Tibial nerve (tissue), 4 donors: ENCODE measurements at places on chromosomes 5 and 9.
A peak's percentile ranks its signal among the peaks of the same experiment; 100 is the strongest.

DNA sequence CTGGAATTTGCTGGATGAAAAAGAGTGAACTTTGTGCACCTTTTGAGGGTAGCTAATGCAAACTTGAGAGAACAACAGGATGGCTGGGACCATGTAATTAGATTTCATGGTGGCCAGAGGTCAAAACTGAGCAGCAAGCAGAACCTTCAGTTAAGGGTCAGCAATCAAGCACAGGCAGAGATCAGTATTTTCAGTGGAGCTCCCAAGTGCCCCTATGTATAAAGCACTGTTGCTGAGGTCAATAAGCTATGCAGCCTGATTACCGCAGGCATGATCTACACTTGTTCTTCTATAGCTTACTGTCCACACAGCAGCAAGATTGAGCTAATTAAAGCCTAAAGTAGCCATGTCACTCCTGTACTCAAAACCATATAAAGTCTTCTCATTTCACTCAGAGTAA is 62.1 kb upstream of the TMC1 start:
- no peaks in the 10 kb centered on the region for H3K36me3 ChIP-seq
- H3K27ac ChIP-seq = no peak overlapping the region
- no peaks in the 10 kb centered on the region for H3K4me1 ChIP-seq
- no peak overlapping the region for H3K4me3 ChIP-seq

DNA sequence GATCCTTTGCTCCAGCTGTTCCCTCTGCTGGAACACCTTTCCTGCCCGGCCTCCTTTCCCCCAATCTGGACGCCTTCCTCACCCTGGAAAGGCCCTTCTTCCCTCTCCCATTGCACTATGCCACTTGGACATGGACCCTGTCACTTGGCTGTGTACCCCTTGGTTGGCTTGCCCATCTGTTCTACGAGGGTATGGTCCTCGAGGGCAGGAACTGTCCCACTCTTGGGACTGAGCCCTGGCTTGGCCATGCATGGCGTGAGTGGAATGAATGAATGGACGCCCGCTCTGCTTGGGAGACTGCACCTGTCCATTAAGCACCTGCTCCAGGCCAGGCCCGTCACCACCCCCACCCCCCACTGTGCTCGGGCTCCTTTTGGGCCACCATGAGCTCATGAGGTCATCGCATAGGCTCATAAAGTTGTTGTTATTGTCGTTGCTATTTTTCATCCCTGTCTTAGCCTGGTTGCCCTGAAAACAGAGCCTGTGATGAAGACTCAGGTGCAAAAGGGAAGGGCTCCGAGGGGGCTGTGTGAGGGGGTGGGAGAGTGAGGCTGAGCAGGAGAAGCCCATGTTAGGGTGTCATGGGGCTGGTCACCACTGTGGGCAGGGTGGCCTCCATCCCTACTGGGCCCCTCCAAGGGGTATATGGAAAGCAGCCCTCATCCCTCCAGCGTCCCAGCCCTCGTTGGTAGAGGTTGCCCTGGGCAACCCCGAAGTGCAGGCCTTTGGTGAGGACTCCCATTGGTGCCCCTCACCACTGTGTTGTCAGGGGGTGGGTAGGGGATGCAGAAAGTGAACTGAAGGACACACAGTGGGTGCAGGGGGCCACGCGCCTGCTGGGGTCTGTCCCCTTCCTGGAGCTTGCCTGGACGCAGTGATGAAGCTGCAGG is 57.2 kb upstream of the IER5L start:
- no peak for DNase-seq
- H3K27ac ChIP-seq = no peak overlapping the region
- no peaks in the 10 kb centered on the region for H3K36me3 ChIP-seq
- H3K27me3 ChIP-seq = no peaks in the 10 kb centered on the region
- H3K4me3 ChIP-seq = no peak overlapping the region

GRCh38 chr5:142544071-142544753 is 141.7 kb downstream of the FGF1 start:
- H3K27ac ChIP-seq = no peak overlapping the region
- H3K36me3 ChIP-seq = no peaks in the 10 kb centered on the region
- H3K4me1 ChIP-seq = peaks cover 42% of the 10 kb centered on the region
- no peaks in the 10 kb centered on the region for H3K27me3 ChIP-seq
- no peak for DNase-seq

DNA sequence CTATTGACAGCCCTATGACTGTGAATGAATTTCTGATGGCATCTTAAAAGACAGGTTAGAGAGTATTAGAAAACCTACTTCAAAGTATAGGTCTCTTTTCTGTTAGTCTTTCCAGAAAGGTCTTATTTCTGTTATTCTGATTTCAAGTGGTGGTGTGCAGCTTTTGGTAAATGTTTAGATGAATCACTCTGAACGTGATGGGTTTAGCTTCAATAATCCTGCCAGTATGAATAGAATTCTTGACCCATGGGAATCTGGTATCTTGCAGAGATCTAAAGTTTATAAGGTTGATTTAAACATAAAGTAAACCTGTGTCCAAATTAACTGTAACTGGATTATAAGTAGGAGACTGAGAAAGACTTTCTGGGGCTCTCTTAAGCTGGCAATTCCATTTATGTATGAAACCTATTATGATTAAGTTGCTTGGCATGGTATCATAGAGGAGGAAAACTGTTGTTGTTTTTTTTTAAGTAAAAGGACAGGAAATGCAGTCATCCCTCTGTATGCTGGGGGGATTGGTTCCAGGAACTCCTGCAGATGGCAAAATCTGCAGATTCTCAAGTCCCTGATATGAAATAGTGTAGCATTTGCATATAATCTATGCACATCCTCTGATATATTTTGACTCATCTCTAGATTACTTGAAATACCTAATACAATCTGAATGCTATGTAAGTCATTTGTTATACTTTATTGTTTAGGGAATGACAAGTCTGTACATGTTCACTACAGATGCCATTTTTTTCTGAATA is 77.0 kb upstream of the ADAMTS19 start:
- H3K27ac ChIP-seq = no peak overlapping the region
- no peaks in the 10 kb centered on the region for H3K4me1 ChIP-seq
- H3K36me3 ChIP-seq = no peaks in the 10 kb centered on the region
- no peaks in the 10 kb centered on the region for H3K27me3 ChIP-seq
- no peak overlapping the region for H3K4me3 ChIP-seq
- no peak for DNase-seq

- H3K36me3 ChIP-seq = no peaks in the 10 kb centered on the region
- no peak for DNase-seq
- no peaks in the 10 kb centered on the region for H3K27me3 ChIP-seq
- peak overlapping the region; percentile 51 for H3K27ac ChIP-seq
- peaks cover 51% of the 10 kb centered on the region for H3K4me1 ChIP-seq
- H3K4me3 ChIP-seq = no peak overlapping the region
Measured at GRCh38 chr9:126366366-126367011, 39.9 kb downstream of the MVB12B start.

GRCh38 chr9:36738318-36738976 is 165.8 kb downstream of the MELK start:
- H3K4me1 ChIP-seq = peaks cover 7% of the 10 kb centered on the region
- H3K36me3 ChIP-seq = no peaks in the 10 kb centered on the region
- no peak for DNase-seq
- H3K27me3 ChIP-seq = peaks cover 38% of the 10 kb centered on the region
- no peak overlapping the region for H3K4me3 ChIP-seq
- no peak overlapping the region for H3K27ac ChIP-seq

- no peaks in the 10 kb centered on the region for H3K27me3 ChIP-seq
- H3K27ac ChIP-seq = no peak overlapping the region
- H3K36me3 ChIP-seq = no peaks in the 10 kb centered on the region
- no peak for DNase-seq
- H3K4me3 ChIP-seq = no peak overlapping the region
Measured at GRCh38 chr5:82595113-82595512, 317.0 kb upstream of the RPS23 start.

- DNase-seq = no peak
- no peaks in the 10 kb centered on the region for H3K36me3 ChIP-seq
- H3K27me3 ChIP-seq = no peaks in the 10 kb centered on the region
- no peaks in the 10 kb centered on the region for H3K4me1 ChIP-seq
- H3K4me3 ChIP-seq = no peak overlapping the region
- no peak overlapping the region for H3K27ac ChIP-seq
Measured at GRCh38 chr5:132668706-132669454, 4.9 kb upstream of the IL4 start.

GRCh38 chr5:140840978-140841962 is at the start of gene PCDHA8:
PCDHA8 (plus strand) TSS chr5:140841187; CDS start chr5:140841322, 135 bp downstream.
- H3K27me3 ChIP-seq = no peaks in the 10 kb centered on the region
- no peaks in the 10 kb centered on the region for H3K36me3 ChIP-seq
- H3K4me3 ChIP-seq = no peak within 1 kb of the TSS
- no peak within 1 kb of the TSS for H3K27ac ChIP-seq

DNA sequence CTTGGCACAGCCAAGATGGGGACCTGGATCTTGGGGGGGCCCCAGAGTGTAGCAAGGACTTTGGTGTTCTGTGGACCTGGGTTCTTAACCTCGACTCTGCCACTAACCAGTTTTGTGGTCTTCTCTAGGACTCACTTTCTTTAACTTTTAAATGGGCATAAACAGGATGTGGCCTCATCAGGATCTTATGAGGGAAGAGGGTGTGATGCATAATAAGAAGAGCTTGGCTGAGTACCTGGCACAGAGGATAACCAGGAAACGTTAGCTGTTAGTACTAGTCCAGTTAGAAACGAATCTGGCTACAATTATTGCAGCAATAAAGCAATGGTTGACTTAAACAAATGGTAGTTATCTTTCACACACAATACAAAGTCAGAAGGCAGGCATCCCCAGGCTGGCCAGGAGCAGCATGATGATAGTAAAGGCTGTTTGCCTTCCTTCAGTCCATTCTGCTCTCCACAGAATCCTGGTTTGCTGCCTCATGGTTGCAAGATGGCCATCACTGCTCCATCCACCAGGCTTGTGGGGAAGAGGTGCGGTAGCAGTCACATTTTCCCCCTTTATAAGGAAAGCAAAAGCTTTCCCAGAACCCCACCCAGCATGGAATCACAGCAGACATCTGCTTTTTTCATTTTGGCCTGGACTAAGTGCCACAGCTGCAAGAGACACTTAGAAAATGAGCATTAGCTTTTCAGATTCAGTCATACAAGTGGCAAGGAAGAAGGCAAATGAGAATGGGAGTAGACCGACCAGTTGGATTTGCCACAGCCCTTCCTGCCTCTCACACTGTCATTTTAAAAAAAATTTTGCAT is 225.0 kb downstream of the AOPEP start:
- peaks cover 17% of the 10 kb centered on the region for H3K4me1 ChIP-seq
- no peaks in the 10 kb centered on the region for H3K36me3 ChIP-seq
- no peak overlapping the region for H3K4me3 ChIP-seq
- peak overlapping the region; percentile 45 for H3K27ac ChIP-seq
- H3K27me3 ChIP-seq = no peaks in the 10 kb centered on the region

DNA sequence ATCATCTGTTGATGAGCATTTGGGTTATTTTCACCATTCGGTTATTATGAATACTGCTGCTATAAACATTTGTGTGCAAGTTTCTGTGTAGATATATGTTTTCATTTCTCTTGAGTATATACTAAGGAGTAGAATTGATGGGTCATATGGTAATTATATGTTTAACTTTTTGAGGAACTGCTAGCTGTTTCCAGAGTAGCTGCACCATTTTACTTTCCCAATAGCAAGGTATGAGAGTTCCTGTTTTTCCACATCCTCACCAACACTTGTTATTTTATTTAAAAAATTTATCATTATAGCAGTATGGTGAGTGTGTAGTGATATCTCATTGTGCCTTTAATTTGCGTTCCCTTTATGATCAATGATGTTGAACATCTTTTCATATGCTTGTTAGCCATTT is 29.2 kb downstream of the CD14 start:
- no peak for DNase-seq
- H3K27me3 ChIP-seq = no peaks in the 10 kb centered on the region
- H3K4me3 ChIP-seq = no peak overlapping the region
- H3K36me3 ChIP-seq = no peaks in the 10 kb centered on the region
- H3K27ac ChIP-seq = no peak overlapping the region

- H3K36me3 ChIP-seq = no peaks in the 10 kb centered on the region
- H3K27me3 ChIP-seq = no peaks in the 10 kb centered on the region
- H3K27ac ChIP-seq = no peak overlapping the region
- H3K4me1 ChIP-seq = no peaks in the 10 kb centered on the region
Measured at GRCh38 chr5:111973961-111974360, 217.0 kb upstream of the NREP start.

- no peaks in the 10 kb centered on the region for H3K36me3 ChIP-seq
- no peak overlapping the region for H3K27ac ChIP-seq
- DNase-seq = no peak
- no peaks in the 10 kb centered on the region for H3K27me3 ChIP-seq
- H3K4me3 ChIP-seq = no peak overlapping the region
Measured at GRCh38 chr9:14071484-14071883, 242.5 kb downstream of the NFIB start.

- no peak overlapping the region for H3K4me3 ChIP-seq
- H3K4me1 ChIP-seq = no peaks in the 10 kb centered on the region
- no peak overlapping the region for H3K27ac ChIP-seq
- H3K36me3 ChIP-seq = no peaks in the 10 kb centered on the region
- no peak for DNase-seq
Measured at GRCh38 chr5:125713109-125713805, 710.0 kb upstream of the GRAMD2B start.

GRCh38 chr9:2859776-2860379 is 16.0 kb upstream of the PUM3 start:
- no peak overlapping the region for H3K4me3 ChIP-seq
- H3K36me3 ChIP-seq = no peaks in the 10 kb centered on the region
- H3K27ac ChIP-seq = no peak overlapping the region
- no peaks in the 10 kb centered on the region for H3K4me1 ChIP-seq
- no peak for DNase-seq

DNA sequence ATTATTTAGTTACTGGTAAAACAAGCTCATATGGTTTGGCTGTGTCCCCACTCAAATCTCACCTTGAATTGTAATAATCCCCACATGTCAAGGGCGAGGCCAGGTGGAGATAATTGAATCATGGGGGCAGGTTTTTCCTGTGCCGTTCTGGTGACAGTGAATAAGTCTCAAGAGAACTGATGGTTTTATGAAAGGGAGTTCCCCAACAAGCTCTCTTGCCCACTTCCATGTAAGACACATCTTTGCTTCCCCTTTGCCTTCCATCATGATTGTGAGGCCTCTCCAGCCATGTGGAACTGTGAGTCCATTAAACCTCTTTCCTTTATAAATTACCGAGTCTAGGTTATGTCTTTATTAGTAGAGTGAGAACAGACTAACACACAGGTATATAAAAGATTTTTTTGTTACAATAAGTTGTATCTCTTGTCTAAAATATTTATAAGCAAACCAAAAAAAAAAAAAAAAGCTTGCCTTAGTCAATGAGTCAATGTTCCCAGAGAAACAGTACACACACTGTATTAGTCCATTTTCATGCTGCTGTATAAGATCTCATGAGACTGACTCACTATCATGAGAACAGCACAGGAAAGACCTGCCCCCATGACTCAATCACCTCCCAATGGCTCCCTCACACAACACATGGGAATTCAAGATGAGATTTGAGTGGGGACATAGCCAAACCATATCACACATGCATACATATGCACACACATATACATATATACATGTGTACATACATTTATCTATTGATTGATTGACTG is 138.3 kb downstream of the BASP1 start:
- H3K4me1 ChIP-seq = no peaks in the 10 kb centered on the region
- no peaks in the 10 kb centered on the region for H3K27me3 ChIP-seq
- no peaks in the 10 kb centered on the region for H3K36me3 ChIP-seq
- H3K4me3 ChIP-seq = no peak overlapping the region
- no peak for DNase-seq
